HL-60 (cell line): ENCODE measurements at places on chromosomes 4 and X.

GRCh38 chrX:13741695-13742094 is 7.1 kb downstream of the OFD1 start:
- no peak for DNase-seq

- no peak for DNase-seq
These were observed 17.9 kb downstream of the PDHA2 start for GRCh38 chr4:95857761-95858160.

DNA sequence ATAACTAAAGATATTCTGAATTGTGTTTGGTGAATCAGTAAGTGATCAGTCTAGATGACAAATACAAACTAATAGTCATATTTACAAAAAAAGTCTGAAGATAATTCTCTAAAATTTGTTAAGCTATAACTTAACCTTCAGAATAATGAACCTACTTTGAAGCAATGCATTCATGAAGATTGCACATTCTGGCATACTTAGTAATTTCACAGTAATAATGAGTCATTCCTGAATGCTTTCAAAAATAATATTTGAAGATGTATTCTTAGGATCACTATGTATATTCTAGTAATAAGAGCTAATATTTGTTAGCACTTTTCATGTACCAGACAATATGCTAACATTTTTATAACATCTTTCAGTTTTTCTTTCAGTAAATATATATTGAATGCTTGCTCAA is 756.7 kb upstream of the SLIT2 start:
- no peak for DNase-seq

DNA sequence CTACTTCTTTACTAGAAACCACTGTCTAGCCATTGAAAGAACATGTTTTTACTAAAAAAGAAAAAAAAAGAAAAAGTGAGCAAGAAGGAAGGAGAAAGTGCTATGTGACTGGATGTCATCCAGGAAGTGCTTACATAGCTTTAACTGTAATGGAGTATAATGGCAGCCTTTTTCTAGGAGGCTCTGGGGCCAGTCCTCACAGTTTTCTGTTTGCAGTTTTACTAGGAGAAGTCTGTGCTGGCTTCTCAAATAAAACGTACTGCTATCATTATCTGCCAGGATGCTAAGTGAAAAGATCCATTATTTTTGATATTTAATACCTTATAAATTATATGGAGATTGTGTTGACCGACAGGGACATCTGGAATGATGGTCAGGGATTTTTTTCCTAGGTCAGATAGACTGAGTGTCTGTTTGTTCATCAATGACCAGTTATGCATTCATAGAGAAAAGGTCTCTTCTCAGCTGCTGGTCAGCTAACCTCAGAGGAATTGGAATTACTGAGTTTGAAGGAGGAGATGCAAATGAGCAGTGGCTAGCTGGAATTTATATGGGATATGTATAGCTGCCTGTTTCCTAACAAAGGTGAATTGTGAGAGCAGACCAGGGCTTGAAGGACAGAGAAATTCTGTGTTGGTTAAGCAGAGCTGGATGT is 21.7 kb downstream of the LPAR4 start:
- DNase-seq = no peak

DNA sequence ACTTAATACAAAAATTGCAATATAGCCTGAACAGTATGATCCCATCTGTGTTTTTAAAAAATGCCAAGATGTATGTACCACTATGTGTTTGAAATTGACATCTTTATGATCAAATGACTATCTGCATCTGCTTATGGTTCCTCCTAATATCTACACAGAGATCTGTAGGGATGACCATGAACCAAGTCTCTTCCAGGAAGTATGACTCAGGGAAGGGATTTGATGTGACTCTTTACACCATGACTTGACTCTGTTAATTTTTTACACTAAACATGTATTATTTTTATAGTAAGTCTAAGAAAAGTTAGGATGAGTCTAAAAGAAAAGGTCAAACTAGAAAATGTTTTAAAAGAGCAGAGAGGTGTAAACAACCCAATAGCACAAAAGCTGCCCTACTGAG is 164.0 kb downstream of the SH3KBP1 start:
- DNase-seq = no peak

GRCh38 chr4:112085156-112086035 is 59.9 kb upstream of the FAM241A start:
- peak; percentile 71 for DNase-seq

DNA sequence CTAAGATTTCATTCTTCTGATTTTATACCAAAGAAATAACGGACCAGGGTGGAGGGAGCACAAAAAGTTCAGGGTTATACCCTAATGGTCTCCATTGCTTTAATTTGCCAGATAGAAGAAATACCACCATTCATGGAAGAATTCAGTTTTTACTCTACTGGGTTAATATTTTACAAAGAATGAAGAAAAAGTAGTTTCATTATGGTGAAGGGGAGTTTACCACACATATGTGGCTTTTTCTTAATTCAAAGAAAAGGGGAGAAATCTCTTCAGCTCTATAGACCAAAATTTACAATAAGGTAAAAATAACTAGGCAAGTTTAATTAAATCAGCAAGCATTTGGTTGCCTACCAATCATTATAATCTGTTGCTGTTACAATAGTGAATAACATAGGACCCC is 37.6 kb downstream of the CASK start:
- DNase-seq = no peak

DNA sequence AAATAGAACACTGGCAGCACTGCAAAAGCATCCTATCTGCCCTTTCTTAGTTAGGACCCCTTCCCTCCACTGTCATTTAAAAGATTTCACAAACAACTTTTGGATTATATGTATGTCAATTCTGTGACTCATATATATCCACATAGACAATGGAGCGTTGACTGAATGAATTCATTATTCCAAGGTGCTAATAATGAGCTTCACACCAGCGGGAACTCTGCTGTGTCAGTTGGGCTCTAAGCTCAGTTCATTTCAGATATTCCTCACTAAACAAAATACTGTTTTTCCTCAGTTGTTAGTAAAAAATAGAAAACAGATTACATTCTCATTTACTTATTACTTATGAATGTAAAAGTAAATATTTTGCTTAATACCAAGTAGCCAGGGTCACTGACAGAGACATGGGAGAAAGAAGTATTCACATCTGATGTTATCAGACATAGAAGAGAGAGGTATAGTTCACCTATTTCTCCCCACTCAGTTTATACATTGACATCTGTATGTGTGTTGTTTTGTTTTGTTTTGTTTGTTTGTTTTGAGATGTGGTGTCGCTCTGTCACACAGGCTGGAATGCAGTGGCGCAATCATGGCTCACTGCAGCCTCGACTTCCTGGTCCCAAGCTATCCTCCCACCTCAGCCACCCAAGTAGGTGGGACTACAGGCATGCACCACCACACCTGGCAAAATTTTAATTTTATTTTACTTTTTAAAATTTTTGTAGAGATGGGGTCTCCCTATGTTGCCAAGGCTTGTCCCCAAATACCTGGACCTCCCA is 10.9 kb downstream of the NFKB1 start:
- no peak for DNase-seq

GRCh38 chr4:184115399-184115798 is 102.3 kb downstream of the ENPP6 start:
- no peak for DNase-seq

DNA sequence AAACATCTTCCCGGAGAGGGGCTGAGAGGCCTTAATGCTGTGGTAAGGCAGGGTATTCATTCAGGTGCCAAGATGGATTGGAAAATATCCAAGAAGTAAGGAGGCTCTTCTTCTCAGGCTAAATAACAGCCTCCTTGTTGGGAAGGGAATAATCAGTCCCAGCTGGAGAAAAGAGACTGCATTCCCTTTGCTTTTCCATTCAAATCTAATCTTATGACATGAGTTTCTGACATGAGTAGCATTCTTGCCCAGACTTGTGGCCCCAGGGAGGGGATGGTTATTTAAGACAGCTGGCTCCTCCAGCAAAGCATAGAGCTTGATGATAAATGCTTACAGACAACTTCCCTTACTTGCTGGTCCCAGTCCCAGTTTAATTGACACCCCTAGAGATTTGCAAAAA is 98.3 kb downstream of the DCLK2 start:
- DNase-seq = no peak

DNA sequence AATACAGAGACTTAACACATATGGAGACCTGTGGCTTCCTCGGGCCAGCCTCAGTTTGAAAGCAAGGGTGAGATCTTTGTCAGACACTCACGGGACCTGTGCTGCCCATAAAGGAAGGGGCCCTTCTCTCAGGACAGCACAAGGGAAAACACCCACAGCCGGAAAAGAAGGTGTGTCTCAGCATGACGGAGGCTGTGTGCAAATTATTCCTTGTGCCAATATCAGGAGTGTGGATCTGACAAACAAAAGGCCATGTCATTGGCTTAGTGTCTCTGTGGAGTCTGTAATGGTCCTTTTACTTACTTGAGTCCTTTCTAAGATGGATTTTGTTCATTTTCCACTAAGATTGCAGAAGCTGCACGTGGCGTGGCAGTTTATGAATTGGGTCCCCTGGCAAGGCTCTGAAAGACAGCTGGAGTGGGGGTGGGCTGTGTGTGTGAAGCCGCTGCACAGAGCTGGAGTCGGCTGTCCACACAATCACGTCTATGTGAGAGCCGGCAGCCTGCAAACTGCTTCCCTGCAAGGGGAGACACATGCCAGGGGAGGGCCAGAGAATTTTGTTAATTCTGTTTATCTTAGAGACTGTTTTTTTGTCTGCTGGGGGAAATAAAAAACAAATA is 1.9 kb downstream of the ENPP6 start:
- no peak for DNase-seq

- DNase-seq = no peak
These were observed 1042.3 kb downstream of the FSTL5 start for GRCh38 chr4:161121451-161121850.

DNA sequence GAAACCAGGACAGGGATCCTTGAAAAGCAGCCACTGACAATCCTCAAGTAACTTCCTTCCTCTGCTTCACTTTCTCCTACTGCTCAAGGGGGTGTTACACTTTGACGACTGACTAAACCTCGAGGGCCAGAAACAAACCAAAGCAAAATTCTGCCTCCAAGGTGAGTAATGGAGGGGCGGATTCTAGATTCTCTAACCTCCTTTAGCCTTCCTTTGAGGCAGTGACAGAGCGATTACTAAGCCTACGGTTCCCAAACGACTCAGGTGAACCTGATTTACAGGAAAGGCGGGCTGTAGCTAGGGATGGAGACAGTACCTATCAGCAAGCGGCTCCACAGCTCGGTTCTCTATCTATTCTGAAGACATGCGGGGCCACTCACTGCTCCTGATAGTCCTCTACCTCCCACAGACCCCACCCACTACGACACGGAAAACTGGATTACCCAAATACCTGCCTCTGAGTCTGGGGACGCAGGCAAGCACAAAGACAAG is 487 bp downstream of the TBCK start:
- no peak for DNase-seq

DNA sequence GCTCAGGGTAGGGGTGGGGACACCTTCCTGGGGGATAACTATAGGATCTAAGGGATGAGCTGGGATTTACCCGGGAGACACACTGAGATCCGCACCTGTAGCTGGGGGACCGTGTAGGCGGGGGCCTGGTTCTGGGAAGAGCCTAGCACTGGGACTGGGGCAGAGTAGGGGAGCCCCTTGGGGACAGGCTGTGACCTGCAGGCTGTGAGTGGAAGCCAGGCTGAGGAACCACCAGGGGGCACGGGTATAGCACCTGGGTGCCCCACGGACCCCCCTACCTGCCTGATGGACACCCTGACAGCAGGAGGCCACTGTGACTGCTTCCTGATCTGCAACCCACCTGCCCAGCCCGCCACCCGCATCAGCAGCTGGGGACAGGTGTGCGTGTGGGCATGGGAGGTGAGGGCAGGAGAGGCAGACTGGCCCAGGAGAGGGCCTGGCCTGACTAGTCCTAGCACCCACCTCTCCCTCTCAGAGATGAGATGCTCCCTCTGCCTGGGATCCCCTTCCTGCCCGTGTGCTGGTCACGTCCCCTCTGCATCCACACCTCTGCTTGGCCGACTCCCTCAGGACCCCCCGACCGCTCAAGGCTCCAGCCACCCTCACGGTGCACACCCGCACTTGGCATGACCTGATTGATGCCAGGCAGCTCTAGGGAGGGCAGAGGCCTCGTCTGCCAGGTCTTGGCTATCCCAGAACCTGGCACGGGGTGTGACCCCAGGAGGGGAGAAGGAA is 94.2 kb upstream of the NKX1-1 start:
- no peak for DNase-seq

DNA sequence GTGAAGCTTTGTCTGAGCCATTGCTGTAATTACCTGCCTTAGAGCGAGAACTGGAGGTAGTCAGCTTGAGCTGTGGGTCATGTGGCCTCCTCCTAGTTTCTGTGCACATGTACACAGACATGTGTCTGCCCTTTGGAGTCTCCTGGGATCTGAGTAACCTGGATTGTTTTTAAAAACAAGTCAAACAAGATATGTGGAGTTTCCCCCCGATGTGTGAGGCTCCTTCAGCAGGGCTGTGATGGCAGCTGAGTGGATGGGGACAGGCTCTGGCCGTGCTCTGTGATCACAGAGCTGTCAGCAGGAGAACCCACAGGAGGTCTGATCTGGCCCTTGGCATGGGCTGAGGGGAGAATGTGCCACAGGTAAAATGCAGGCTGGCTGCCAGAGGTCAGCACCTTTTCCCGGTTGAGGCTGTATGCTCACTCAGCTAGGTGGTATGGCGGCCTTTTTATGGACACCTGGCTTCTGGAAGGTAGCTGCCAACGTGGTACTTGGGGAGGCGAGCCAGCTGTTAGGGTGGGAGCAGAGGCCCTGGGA is 38.4 kb downstream of the NOP14 start:
- no peak for DNase-seq

DNA sequence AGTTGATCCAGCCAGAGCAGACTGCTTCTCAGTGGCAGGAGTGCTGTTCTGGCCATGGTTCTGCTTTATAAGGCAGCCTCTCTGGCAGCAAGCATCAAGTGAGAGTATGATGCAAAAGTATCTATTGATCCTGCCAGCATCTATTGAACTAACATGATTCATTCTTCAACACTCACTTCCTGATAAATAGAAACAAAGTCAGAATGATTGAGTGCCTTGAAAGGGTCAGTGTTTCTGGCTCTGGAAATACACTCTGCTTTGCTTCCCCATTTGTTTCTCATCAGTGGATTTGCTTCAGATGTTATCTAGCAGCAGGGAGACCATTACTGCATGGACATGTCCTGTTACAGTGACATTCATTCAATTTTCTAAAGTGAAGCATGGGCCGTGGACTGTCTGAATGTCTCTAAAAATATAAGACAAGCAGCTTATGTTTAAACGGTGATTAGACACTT is 66.2 kb upstream of the FRAS1 start:
- no peak for DNase-seq
